ENCODE measurements at places on chromosomes 12 and 14.

GRCh38 chr14:103362780-103363179 is 22.4 kb upstream of the MARK3 start:
- peak; percentile 65 for DNase-seq

DNA sequence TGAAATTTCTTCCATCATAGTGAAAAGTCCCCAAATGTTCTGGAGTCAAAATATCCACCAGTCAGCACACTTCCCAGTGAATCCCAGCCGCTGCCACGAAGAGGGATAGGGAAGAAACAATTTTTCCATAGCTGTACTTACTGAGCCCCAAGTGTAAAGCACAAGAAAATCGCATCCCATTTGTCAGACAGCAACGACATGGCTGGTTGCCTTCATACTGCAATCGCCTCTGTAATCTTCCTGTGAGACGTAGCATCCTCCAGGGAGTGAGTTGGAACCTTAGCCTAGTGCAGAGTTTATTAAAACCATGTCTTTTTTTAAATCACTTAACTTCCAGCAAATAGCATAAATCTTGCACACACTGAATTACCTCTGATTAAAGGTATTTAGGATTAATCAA is 56.8 kb downstream of the GNG2 start:
- no peak for DNase-seq

DNA sequence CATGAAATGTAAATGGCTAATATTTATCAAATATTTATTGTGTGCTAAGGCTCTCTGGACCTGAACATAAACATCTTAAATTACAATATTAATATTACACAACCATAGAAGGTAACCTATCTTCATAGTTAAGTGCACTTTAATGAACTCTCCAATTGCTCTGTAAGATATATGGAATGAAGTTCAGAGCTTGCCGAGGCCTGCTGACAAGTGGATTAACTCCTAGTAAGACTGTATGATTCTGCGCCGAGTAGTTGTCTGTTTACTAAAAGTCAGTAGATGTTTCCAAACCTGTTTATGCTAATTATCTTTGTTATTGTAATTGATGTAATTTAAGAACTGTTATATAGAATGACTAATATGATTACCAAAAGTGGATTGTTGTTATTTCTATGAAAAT is 77.2 kb downstream of the PTPRR start:
- peak; percentile 81 for DNase-seq

DNA sequence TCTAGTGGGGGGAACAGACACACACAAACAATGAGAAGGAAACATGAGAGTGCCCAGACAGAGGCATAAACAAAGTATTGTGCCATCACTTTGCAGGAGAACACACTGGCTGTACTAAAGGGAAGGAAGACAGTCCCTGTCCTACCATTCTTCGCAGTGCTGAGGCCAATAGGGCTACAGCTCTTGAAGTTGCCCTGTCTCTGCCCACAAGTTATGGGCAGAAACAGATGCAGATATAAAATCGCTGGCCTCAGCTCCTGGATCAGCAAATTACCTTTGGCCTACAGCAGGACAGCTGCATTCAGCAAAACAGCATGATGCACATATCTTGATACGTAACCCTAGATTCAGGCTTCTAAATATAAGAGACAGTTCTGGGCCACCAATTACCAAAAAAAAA is 23.0 kb upstream of the PRKAB1 start:
- no peak for DNase-seq

DNA sequence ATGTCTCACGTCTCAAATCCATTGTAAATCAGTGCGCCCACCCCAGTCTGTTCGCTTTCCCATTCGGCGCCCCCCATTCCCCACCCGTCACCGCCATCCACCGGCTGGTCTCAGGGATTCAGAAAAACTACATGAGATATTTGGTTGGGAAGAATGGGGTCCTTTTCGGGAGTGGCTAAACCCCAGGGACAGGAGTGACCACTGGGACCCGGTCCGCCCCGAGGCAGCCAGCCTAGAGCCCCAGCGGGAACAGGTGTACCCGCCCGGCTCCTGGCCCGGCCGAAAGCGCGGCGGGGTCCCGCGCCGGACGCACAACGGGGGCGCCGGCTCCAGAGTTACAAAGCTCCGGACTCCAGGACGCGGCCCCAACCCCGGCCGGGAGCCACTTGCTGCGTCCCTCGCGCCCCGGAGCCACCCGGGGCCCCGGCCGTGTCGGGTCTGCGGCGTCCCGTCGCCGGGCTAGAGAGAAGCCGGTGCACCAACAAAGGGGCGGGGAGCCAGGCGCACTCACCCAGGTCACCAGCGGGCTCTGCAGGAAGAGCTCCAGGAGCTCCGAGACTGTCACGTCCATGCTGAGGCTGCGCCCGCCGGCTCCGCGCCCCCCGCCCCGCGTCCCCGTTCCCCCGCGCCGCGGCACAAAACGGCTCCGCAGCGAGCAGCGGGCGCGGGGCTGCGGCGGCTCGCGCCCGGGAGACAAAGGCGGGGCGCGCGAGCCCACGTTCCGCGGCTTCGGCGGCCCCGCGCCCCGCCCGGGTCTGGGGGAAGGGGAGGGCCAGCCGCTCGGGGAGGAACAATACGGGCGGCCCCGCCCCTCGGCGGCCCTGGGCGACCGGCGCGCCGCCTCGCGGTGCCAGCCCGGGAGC is at the start of gene CCDC88C:
CCDC88C (minus strand) TSS at position 701 of the 863 bp plus-strand sequence; CDS start at position 571, 130 bp downstream.
- DNase-seq: peak; percentile 77

GRCh38 chr12:32891526-32891925 is 5.1 kb downstream of the PKP2 start:
- no peak for DNase-seq

GRCh38 chr14:77869340-77869739 is 69.4 kb downstream of the ADCK1 start:
- DNase-seq: no peak

GRCh38 chr12:60710246-60710645 is 1114.4 kb downstream of the SLC16A7 start:
- DNase-seq: no peak

DNA sequence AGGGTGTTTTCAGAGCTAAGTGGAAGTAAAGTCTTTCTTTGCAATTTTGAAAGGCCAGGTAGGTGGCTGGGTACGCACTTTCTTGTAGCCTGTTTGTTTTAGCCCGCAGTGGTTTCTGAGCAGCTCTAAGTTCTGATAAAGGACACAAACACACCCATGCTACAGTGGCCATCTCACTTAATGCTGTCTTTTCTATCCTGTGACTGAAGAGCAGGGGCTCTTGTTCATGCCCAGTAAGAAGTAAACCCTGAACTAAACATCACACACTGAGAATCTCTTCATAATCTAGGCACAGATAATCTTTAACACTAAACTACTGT is 427.2 kb downstream of the RAD51B start:
- DNase-seq: no peak

DNA sequence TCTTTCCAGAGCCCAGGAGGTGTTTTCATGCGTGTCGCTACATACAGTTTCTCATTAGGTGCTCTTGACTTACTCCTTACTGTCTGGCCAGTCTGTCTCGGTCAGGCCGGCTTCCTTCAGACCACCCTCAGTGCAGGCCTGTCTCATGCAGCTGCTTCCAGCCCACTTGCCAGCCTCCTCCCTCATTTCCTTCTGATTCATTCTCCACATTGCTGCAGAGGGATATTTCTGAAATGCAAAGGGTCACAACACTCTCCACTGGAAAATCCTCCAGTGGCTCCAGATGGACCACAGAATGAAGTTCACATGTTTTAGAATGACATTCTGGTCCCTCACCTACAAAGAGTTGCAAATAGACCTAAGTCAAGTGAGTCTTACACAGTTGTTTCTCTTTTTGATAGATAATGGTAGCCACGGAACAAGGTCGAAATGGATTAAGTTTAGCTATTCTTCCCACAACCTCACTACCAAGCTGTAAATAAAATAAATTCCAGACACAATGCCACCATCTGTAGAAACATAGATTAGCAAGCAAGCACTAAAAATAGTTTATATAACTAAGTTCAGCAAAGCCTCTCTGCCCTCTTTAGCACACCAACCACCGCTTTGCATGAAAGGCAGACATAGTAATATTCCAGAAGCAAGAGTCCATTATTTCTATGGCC is 146.9 kb downstream of the ESR2 start:
- no peak for DNase-seq

- DNase-seq: no peak
Observed at GRCh38 chr14:103749452-103749851, 33.8 kb downstream of the ZFYVE21 start.

- peak; percentile 80 for DNase-seq
Observed at GRCh38 chr12:110373425-110373824, 30.1 kb downstream of the ANAPC7 start.

- DNase-seq: no peak
Observed at GRCh38 chr12:54603872-54604271, 15.4 kb upstream of the PPP1R1A start.

- no peak for DNase-seq
Observed at GRCh38 chr12:76920172-76921099, 41.6 kb upstream of the CSRP2 start.

- DNase-seq: peak; percentile 29
Observed at GRCh38 chr12:98828802-98829600, 183.9 kb downstream of the APAF1 start.

DNA sequence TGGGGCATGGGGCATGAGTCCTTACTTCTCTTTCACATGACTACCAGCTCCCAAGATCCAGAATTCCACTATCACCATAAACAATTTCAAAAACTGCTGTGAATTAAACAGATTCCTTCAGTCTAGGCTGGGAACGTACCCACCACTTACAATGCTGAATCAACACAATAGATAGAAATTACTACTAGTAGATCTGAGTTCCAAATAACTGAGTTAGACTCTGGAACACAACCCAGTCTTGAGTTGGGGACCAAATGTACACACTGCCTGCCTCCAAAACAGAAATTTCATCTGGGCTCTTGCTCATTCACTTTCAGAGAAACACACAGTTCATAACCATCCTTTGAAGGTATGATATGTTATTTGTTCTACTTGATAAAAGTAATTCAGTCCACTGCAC is 8.9 kb downstream of the CORO1C start:
- no peak for DNase-seq

- no peak for DNase-seq
Observed at GRCh38 chr14:60514741-60515491, 6.0 kb downstream of the SIX6 start.

DNA sequence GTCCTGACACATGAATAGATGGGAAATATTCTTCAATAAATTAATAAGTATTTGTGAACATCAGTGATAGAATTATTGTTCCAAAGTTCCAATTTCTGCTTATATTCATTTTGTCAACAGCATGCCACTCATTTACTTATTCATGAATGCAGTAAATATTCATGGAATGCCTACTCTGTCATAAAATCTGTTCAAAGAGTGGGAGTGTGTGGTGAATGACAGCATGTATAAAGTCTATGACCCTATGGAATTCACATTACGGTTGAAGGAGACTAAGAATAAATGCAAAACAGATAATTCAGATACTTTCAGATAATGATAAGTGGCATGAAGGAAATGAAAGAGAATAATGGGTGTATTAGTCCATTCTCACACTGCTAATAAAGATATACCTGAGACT is 494.7 kb downstream of the NRXN3 start:
- DNase-seq: no peak

GRCh38 chr12:630656-631632 is 32.3 kb downstream of the NINJ2 start:
- DNase-seq: no peak

DNA sequence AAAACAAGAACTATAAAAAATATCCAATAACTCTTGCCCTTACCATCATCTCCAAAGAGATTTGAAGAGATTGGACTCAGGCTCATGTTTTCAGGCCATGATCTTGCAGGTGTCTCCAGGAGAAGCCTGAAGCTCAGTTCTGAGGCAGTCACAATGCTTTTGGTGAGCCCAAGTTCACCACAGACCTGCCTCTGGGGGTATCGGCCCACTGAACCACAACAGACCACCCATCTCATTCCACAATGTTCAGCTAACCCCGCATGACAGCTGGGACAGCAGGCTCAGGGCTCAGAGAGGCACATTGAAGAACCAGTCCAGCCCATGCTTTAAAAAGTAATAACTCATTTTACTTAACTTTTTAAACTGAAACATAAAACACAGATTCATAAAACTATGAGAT is 28.3 kb upstream of the APOLD1 start:
- no peak for DNase-seq

GRCh38 chr12:19893514-19893913 is 454.2 kb downstream of the AEBP2 start:
- DNase-seq: peak; percentile 21

GRCh38 chr14:100531152-100532121 is 55.8 kb downstream of the BEGAIN start:
- DNase-seq: no peak

DNA sequence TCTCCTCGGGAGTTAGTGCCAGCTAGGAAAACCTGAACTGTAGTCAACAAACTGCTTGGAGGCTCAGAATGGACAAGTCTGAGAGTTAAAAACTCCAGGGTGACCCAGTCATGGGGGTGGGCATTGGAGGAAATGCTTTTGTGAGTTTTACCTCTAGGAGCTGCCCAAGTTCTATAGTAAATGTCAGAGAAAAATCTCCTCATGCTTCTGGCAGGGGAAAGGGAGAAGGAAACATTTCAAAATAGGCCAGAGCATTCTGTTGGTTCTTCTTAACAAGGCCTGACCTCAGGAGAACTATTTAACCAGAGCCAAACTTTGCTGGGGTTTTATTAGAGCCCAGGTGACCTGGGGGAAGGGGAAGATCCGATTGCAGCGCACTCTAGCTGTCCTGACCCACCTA is 12.3 kb downstream of the NINJ2 start:
- DNase-seq: no peak

DNA sequence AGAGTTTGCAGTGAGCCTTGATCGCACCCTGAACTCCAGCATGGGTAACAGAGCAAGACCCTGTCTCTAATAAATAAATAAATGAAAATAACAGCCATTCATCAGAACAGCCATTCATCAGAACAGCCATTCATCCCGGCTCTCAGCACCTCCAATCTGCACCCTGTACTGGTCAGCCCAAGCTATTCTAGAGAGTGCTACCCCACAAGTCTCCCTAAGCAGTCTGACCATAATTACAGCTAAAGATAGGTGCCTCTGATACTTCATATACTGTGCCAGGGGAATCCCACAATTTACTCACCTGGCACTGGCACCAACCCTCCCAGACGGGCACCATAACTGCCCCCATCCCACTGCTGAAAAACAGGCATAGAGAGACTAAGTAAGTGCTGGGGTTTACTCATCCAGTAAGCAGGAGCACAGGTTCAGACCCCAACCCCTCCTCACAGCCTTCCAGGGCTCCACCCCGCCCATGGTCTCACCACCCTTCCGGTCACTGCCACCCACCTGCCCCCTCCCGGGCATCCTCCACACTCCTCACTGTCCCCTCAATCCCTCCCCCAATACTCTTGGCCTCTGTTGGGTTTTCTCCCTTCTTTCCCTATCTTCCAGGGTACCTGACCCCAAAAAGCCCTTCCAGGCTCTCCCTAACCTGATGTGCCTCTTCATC is 15.2 kb upstream of the EIF5 start:
- DNase-seq: no peak

DNA sequence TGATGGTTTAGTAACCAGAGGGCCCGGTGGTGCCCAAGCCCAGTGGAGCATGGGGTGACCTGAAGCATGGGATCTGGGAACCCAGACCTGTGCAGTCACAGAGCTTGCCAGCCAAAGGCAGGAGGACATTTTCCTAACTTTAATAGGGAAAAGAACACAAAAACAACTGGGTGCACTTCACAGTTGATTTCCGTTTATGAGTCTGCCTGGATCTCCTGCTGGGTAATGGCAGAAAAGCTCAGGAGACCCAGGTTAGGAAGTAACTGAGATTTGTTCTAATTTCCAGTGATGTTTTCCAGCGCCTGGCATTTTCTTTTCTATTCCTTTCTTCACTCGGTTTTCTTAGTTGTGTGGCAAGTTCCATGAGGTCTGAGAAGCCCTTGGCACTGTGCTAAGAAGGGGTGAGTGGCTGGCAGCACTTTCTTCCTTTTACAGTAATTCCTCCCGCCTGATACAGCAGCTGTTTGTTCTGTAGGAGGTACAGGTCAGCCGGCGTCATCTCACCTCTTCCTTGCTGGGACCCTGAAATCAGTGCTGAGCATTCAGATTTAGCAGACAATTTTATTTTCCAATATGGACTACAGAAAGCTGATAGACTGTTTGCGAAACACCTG is 5.1 kb downstream of the CACNA1C start:
- no peak for DNase-seq

Data from epithelial cell of esophagus (primary cell).